ENCODE measurements at places on chromosomes 3 and 15.
A peak's percentile ranks its signal among the peaks of the same experiment; 100 is the strongest.

- no peak for DNase-seq
Measured at GRCh38 chr15:50881121-50882048, 27.1 kb upstream of the AP4E1 start.

DNA sequence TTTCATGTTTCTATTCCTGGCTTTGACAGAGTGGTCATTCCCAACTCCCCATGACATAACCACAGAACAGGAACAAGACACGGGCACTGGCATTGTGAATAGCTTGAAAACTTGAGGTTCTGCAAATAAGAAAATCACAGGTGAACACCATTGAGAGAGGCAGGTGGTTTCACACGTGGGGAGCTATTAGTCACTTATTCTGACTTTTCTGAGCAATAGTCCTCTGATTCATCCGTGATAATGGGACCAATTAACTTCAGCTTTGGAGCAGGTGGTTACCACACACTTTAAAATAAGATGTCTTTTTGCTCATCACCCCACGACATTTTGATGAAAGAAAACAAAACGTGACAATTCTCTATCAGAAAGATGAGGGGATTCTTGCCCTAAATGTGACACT, 224.7 kb downstream of the KLF13 start:
- no peak for DNase-seq

GRCh38 chr3:120838441-120839091, 69.4 kb upstream of the STXBP5L start:
- DNase-seq, result no peak

GRCh38 chr15:100863796-100864267, 15.8 kb upstream of the ALDH1A3 start:
- no peak for DNase-seq

- no peak for DNase-seq
Measured at GRCh38 chr3:189863031-189863430, 231.8 kb downstream of the TP63 start.

- no peak for DNase-seq
Measured at GRCh38 chr15:100193277-100193860, 148.4 kb downstream of the ADAMTS17 start.

DNA sequence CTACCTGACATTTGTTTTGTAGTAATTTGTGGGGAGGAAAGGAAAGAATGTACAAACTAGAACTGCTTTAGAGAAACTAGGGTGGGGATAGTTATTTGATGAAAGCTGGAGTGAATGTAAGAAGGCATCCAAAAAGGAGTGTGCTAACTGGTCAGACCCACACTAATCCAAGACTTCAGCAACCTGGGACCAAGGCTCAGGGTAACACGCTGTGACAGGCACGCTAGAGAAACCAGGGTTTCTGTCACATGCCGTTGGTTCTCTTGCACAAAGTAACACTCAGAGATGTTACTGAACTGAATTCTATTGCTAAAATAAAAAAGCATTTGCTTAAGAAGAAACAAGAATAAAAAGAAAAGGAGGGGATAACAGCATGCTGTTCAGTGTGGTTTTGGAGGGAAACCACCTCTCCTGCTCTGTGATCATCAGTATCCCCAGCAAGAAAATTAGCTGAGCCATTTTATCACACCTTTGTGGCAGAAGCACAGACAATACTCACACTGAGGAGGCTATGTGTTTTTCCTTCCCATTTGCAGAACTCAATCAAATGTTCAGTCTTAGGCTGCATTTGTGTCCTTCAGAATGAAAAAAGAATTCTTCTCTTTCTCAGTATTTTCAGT, 2.8 kb upstream of the CCDC80 start:
- no peak for DNase-seq

GRCh38 chr15:53129121-53129904, 339.2 kb upstream of the ONECUT1 start:
- DNase-seq, result no peak

DNA sequence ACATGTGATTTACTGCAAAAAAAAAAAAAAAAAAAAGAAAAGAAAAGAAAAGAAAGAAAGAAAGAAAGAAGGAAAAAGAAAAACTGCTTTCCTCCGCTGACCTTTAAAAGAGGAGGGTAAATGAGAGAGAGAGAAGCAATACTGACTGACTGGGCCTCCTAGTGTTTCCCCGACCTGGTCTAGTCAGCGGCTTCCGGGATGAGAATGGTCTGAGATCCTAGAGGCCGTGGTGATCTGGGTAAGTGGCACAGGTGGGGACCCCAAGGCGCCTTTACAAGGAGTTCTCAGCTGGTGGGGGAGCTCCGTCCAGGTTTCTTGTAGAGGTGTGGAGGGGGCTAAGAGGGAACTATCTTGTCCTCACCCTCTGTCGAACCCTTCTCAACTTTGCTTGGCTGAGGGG, 223.1 kb downstream of the MEIS2 start:
- no peak for DNase-seq

DNA sequence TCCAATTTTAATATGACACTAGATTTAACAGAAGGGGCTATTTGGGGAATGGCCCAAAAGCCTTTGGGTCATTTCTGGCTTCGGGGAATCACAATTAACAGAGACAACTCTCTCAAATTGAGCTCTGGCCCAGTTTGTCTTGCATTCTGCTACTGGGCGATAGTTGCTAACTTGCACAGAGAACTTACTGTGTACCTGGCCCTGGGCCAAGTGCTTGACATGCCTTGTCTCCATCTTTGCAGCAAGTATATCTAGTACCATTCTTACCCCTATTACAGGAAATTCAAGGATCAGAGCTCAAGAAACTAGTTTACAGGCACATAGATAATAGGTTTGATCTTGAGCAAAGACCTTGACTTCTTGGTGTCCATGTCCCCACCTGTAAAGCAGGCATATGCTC, 175.7 kb downstream of the TMEM108 start:
- DNase-seq, result no peak

DNA sequence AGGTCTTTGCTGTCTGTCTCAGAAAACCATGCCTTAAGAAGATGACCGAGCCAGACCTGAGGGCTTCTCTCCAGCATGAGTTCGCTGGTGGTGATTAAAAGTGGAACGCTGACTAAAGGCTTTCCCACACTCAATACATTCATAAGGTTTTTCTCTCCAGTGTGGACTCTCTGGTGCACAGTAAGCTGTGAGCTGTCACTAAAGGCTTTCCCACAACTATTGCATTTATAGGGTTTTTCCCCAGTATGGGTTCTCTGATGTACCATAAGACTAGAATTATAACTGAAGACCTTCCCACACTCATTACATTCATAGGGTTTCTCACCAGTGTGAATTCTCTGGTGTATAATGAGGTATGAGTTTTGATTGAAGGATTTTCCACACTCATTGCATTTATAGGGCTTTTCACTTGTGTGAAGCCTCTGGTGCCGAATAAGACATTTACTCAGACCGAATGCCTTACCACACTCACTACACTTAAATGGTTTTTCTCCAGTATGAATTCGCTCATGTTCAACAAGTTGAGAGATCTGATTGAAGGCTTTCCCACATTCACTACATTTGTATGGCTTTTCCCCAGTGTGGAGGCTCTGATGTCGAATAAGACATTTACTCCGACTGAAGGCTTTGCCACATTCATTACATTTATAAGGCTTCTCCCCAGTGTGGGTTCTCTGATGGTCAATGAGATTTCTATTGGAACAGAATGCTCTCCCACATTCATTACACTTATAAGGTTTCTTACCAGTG, 21.9 kb upstream of the ZNF445 start:
- no peak for DNase-seq

- no peak for DNase-seq
Measured at GRCh38 chr3:69371816-69372215, 14.1 kb downstream of the FRMD4B start.

DNA sequence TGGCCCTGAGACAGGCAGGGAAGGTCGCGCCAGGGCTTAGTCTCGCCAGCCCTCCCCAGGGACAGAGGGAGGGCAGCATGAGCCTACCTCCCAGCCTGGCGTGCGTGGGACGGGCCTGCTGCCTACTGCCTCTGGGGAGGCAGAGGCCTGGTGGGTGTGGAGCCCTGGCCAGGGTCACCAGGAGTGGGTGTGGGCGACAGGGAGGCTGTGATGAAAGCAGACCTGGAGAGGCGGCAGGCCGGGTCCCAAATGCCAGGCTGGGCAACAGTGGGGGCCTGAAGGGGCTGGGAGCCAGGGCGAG, 33.1 kb downstream of the PLXNA1 start:
- no peak for DNase-seq

DNA sequence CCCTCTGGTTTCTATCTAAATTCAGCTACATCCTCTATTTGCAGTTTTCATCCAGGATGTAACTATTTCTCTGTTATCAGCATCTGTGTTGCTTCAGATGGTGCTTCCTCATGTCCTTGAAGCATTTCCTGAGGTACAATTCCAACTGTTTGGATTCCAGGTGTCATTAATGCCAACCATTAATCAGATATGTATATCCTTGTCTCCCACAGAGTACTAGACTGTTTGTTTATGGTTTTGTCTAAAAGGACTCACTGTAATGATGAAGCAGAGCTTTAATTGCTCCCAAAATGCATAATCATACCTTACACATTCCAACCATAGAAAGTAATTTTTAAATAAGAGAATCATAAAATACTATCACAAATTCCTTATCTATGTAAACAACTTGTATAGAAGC, 288.5 kb upstream of the MME start:
- DNase-seq, result no peak

- DNase-seq, result no peak
Measured at GRCh38 chr3:31178467-31178866, 284.0 kb upstream of the GADL1 start.

GRCh38 chr15:100663086-100663914, 60.9 kb downstream of the ASB7 start:
- DNase-seq, result no peak

DNA sequence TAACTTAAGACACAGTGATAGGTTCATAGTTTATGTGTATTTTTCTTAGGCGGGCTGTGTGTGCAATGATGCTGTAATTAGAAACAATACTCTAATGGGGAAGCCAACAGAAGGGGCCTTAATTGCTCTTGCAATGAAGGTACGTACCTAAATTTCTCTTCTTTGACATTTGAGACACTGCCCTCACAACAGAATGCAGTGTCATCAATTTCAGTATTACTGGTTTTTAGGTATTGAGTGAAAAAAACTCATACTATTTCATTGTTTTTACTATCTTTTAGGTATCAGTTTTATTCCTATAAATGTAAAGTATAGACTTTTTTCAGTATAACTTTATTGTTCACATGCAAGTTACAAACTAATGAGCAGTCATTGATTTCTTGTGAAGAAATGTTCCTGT, 59.3 kb downstream of the ASTE1 start:
- DNase-seq, result no peak

DNA sequence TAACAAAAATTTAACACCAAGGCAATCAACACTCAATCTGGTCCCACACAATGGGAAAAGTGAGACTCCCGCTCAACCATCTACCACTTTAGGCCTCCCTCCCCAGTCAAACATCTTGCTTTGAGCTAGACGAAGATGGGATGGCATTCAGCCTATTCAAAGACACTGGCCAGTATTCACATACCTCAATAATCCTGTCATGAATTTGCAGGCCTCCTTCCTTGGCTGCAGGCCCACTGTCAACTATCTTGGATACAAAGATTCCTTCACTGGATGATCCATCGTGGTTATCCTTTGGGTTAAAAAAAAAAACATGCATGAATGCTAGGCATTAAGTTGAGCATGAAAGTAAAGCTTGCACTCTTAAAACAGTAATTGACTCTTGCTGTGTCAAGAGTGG, 22.6 kb downstream of the PDZRN3 start:
- DNase-seq, result no peak

GRCh38 chr15:41394924-41395323, 7.4 kb downstream of the NDUFAF1 start:
- no peak for DNase-seq

- DNase-seq, result no peak
Measured at GRCh38 chr3:122245513-122246174, 62.2 kb downstream of the CASR start.

DNA sequence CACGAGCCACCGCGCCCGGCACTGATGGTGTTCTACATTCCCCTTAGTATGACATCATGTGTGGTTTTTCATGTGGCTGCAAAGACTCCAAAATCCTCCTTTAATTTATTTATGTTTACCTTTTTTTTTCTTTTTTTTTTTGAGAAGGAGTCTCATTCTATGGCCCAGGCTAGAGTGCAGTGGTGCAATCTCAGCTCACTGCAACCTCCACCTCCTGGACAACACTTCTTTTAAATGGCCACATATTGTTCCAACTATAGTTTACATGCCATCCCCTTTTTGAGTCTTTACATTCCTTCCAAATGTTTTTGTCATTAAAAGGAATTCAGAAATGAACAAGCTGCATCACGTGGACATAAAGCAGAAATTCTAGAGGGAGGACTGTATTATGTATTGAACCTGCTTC, 10.3 kb upstream of the CDV3 start:
- no peak for DNase-seq

GRCh38 chr15:52247461-52247860, 48.1 kb downstream of the MYO5C start:
- DNase-seq, result no peak

- no peak for DNase-seq
Measured at GRCh38 chr3:178353006-178353694, 183.1 kb upstream of the KCNMB2 start.

DNA sequence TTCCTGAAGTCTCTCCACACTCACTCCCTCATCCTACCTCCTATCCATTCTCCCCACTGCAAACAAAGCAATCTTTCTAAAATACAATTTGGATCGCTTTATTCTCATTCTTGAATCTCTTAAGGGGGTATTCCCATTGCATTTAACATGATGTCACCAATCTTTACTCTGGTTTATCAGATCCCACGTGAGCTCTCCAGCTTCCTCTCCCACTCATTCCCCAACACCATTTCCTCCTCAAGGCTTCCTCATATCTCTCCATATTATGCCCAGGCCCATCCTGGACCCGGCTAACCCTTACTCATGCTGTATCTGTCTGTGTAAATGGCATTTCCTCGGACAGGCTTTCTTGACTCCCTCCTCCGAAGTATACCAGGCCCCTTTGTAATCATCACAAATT, 165.0 kb downstream of the CD47 start:
- DNase-seq, result no peak

DNA sequence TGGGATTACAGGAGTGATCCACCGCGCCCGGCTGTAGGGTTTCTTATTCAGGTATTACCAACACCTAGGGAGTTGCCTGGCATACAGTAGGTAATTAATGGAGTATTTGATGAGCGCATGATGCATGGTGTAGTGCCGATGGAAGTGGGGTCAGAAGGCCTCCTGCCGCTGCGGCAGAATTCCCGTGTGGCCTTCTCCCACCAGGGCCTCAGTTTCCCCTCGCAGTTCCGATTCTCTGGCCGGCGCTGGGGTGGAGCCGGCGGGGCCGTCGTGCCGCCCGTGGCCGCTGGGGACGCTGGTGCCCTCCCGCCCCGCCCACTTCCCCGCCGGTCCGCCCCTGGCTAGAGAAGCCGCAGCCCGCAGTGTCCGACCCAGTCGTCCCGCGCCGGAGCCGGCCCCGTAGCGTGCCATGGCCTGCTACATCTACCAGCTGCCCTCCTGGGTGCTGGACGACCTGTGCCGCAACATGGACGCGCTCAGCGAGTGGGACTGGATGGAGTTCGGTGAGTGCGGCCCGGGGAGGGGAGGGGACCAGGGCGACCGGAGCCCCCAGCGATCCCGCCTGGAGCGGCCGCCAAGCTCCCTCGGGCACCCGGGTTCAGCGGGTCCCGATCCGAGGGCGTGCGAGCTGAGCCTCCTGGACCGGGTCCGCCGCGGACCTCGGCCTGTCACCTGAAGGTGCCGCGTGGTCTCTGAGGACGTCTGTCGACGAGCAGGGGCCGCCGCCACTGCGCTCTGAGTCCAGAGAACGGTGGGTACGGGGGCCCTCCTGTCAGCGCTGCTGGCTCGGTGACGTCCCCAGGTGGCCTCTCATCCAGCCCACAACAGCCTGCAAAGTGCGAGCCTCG, at the start of gene IRAK2:
Gene IRAK2, plus strand, starts transcription at position 374 of the 848 bp plus-strand sequence. Its CDS starts 36 bp downstream, at position 410.
- peak; percentile 46 for DNase-seq

Measured in activated T-cell treated with anti-CD3 and anti-CD28 coated beads for 1 hour (primary cell).